Motor neuron (in vitro differentiated cells): ENCODE measurements at places on chromosomes 7 and 10. TPM values are rescaled to one million over a fixed set of nuclear protein-coding genes. Genes with fewer than 3 reads are reported as not detected.
A peak's percentile ranks its signal among the peaks of the same experiment; 100 is the strongest.

DNA sequence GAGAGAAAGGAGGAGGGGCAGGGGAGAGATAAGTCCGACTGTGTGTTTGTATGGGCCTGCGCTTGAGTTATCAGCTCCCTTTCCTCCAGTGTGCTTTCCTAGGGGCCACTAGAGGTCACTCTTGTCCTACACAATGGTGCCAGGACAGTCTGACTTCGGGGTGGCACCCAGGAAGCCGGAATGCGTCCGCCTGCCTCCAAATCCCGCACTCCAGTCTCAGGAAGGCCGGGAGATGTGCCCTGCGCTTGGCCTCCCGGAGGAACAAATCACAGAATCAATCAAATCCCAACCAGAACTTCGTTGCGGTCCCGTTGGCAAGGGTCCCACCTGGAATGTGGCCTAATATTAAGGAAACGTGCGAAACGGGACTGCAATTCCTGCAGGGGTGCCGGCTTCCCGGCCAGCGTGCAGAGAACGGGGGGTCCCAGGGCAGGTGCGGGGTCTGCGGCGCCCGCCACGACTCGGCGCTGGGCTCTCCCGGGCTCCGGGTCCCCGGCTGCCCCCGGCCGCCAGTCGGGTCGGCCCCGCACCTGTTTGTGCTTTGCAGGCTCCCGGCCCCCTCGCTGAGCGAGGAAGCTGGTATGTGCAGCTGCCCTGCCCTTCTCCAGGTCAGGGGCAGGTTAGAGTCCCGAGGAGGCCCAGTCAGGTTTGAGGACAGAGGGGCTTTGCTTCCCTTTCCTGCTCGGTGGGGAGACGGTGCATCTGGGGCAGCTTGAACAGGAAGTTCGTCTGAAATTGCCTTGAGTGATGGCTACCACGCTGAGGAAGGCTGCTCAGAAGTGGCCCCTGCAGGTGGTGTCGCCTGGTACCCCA, 21.0 kb upstream of the HPS1 start:
- peak; percentile 99 for ATAC-seq

- no peak for ATAC-seq
These were observed 18.8 kb downstream of the CLRN3 start for GRCh38 chr10:127873901-127874470.

DNA sequence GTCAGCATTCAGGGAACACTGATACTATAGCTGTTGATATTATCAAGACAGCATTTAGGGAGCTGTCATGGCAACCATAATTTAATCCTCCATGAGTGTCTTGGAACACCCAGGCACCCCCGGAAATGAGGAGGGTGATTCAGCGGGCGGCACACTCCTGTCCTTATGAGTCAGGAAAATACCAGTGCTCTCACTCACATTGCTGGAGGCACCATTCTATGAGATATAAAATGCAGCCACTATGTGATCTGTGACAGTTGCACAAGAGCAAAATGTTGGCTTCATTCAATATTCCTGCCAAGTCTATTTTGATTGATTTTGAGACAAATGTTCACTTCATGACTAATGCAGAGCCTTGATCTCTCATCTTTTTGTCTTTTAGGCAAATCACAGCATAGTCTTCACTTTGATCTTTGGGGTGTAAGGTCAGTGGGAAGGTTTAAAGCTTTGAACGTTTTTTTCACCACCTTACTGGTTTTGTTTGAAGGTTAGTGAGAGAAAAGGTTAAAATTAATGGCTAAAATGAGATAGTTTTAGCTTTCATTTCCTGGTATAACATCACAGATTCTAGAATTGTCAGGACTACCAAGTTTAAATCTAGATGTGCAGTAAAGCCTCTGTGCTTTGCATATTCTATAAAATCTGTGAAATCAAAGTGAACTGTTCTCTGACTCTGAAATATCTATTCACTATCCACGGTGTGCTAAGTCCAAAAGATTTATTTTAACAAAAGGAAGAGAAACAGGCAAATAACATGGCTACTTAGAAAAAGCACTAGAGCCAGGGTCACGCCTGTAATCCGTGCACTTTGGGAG, 12.4 kb upstream of the ARHGAP12 start:
- peak; percentile 95 for ATAC-seq

DNA sequence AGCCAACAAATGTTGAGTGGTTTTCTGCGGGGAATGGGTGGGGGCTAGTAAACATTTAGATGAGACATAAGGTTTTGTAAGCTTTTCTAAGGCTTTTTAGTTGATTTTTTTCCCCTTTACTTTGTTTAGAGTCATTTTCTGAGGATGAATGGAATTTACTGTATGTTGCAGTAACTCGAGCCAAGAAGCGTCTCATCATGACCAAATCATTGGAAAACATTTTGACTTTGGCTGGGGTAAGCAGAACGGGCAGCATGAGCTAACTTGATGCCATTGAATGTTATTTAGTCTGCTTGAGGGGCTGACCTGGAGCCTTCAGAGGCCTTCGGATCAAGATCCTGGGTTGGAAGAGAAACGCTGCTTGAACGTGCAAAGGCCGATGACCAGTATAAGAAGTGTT, 37.3 kb downstream of the FBH1 start:
- no peak for ATAC-seq

DNA sequence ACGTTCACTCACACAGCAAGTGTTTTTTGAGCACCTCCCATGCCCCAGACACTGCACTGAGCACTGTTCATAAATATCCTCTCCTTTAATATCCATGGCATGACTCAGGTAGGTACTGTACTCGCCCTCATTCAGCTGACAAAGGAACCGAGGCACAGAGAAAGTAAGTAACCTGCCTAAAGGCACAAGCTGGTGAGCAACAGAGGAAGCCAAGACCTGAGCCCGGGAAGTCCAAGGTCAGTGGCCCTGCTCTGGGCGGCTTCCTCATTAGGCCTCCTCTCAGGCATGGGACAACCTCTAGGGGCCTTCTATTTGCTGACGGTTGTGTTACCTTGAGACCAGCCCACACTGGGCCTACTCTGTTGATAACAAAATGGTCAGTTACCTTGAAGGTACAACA, 45.1 kb upstream of the EZH2 start:
- ATAC-seq = no peak

GHRHR gene
- 1.5 and 4.9 TPM in 2 replicates for total RNA-seq

SPDYE5 gene
- total RNA-seq = 0.78 and 1.6 TPM in 2 replicates
